ENCODE measurements at places on chromosomes 2 and 18.

GRCh38 chr2:85534881-85535280 is 4.1 kb upstream of the MAT2A start:
- no peak for DNase-seq

- DNase-seq = no peak
These were observed 120.5 kb downstream of the EIPR1 start for GRCh38 chr2:3257166-3257565.

- no peak for DNase-seq
These were observed 158.5 kb downstream of the INSIG2 start for GRCh38 chr2:118246726-118247125.

- DNase-seq = no peak
These were observed 65.4 kb downstream of the PID1 start for GRCh38 chr2:229205704-229206103.

- DNase-seq = no peak
These were observed 24.4 kb upstream of the CHMP1B start for GRCh38 chr18:11826836-11827235.

- DNase-seq = no peak
These were observed 317.5 kb downstream of the PARD3B start for GRCh38 chr2:204862809-204863208.
